ENCODE measurements at places on chromosomes 1 and 21. TPM values are rescaled to one million over a fixed set of nuclear protein-coding genes. Genes with fewer than 3 reads are reported as not detected.

CASZ1 gene
- total RNA-seq: 6.0 TPM

DNA sequence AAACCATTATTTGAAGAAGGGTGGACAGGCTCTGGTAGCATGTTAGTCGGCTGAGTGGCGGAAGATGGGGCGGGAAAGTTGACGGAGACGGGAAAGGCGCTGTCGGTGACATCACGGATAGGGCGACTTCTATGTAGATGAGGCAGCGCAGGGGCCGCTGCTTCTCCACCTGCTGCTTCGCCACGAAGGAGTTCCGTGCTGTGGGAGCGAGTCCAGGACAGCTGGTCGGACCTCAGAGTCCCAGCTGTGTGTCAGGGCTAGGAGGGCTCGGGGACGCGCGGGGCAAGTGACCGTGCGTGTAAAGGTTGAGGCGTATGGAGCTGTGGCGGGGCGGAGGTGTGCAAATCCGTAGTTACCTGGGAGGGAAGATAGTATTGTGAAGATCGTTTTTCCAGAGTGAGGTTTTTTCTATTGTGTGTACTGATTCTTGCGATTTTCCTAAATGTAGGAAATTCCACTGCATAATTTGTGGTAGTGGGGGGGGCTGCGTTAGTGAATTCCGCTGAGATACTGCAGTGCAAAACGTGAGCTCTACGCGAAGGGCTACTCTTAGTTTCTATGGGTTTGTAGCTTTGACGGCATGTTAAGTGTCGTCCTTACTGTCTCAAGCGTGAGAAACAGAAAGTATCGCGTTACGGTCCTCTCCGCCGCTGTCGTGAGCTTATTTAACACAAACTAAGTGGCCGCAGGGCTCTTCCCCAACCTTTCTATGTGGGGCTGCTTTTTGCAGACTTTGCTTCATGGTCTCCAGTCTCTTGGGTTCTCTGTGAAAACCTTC lies 111.2 kb upstream of the NBPF11 start:
- DNase-seq: peak; percentile 36

DNA sequence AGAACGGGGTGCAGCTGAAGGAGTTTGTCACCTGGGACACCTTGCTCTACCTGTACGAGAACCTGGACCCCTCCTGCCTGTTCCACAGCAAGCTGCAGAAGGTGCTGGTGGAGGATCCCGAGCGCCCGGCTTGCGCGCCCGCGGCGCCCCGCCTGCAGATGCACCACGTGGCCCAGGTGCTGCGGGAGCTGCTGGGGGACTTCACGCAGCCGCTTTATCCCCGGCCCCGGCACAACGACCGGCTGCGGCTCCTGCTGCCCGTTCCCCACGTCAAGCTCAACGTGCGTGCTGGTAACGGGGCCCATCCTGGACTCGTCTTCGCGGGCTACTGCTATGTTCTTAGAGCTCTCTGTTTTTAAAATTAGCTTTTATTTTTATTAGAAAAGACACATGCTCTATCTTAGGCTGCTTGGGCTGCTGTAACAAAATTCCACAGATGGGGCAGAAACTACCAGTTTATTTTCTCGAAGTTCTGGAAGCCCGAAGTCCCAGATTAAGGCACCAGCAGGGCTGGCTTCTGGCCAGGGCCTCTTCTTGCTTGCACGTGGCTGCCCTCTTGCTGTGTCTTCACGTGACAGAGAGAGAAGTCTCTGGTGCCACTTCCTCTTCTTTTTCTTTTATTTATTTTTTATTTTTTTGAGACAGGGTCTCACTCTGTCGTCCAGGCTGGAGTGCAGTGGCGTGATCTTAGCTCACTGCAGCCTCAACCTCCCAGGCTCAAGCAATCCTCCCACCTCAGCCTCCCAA lies 38.1 kb downstream of the TRPM2 start:
- DNase-seq: no peak

GRCh38 chr1:67566803-67567377 lies 118.1 kb upstream of the GADD45A start:
- DNase-seq: no peak

DNA sequence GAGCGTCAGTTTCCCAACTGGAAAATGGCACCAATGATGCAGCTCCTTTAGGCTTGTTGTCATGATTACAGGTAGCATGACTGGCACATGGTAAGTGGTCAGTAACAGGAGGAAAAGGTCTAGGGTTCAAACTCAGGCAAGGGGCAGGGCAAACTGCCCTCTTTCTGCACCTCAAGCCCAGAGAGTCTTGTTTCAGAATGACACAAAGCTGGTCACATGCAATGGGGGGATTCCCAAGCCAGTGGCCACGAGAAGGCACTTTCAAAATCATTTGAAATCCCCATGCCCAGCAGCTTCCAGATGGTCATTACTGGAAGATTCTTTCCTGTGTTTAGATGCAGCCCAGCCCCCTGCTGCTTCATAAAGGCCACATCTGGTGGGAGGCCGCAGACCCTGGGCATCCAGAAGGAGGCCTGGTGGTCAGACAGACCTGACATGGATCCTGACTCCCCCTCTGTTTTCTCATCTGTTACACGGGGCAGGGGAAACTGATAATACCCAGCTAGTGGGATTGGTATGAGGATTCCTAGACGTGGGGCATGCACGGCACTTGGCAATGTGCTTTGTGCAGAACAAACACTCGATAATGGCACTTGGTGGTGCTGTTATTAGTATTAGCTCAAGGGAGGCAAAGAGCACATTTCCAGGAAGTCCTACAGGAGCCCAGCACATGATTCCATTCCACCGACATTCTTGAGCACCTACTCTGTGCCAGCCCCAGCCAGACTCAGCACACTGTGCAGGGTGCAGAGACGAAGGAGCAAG lies 6.9 kb upstream of the PLA2G2D start:
- no peak for DNase-seq

GRCh38 chr1:111505641-111506119 lies 2.2 kb upstream of the ADORA3 start:
- no peak for DNase-seq

Measured in spinal cord (tissue), 10 donors.